Foreskin keratinocyte (primary cell): ENCODE measurements at places on chromosomes 4 and X.
A peak's percentile ranks its signal among the peaks of the same experiment; 100 is the strongest.

DNA sequence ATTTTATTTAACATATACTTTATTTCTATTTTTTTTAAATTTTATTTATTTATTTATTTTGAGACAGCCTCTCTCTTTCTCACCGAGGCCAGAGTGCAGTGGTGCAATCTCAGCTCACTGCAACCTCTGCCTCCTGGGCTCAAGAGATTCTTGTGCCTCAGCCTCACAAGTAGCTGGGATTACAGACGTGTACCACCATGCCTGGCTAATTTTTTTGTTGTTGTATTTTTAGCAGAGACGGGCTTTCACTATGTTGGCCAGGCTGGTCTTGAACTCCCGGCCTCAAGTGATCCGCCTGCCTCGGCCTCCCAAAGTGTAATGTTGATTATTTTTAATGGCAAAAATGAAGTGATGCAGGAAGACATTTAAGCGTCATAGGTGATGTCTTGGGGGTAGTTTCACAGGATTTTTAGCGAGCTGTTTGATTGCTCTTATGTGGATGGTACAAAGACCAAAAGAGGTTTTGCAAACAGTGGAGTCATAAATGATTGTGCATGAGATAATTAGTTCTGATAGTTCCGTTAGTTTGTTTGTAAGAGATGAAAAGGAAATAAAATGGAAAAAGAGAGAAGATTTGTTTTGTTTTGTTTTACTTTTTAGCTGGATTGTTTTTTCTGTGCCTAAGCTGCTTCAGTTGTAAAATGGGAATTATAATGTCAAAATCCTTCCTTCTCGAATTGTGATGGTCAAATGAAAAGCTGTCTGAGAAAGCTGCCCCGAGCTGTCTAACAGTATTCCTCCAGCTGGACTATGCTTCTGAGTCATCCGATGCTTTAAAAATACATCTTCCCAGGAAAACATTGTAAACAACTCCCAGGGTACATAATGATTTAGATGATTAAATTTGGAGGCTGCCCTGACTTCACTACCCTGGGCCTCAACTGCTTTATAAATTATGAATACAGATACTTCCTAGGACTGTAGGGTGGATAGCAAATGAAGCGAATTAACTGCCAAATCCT is 14.7 kb downstream of the RHOH start:
- DNase-seq, result no peak

DNA sequence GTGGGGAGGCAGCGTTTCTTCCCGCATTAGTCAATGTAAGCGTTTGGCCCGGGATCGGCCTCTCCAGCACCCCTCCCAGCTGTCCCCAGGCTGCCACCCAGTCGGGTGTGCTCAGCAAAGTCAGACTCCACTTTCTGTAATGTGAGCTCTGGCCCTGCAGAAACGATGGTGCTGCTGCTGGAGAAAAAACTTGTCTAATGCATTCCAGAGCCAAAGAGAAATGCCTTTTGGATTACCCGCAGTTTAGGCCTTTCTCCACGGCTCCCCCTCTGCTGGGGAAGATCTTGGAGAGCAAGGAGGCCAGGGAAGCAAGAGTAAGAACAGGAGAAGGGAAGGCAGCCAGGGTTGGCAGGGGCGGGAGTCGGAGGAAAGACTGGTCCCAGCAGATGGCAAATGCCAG is 55.2 kb downstream of the ELF4 start:
- no peak for DNase-seq

- DNase-seq, result no peak
Observed at GRCh38 chrX:97326456-97326855, 442.7 kb downstream of the RPA4 start.

GRCh38 chr4:72858328-72858727 is 211.2 kb downstream of the COX18 start:
- DNase-seq, result peak; percentile 76

GRCh38 chrX:97841544-97842179 is 958.0 kb downstream of the RPA4 start:
- DNase-seq, result no peak

- peak; percentile 85 for DNase-seq
Observed at GRCh38 chr4:95066050-95066449, 308.3 kb downstream of the BMPR1B start.

DNA sequence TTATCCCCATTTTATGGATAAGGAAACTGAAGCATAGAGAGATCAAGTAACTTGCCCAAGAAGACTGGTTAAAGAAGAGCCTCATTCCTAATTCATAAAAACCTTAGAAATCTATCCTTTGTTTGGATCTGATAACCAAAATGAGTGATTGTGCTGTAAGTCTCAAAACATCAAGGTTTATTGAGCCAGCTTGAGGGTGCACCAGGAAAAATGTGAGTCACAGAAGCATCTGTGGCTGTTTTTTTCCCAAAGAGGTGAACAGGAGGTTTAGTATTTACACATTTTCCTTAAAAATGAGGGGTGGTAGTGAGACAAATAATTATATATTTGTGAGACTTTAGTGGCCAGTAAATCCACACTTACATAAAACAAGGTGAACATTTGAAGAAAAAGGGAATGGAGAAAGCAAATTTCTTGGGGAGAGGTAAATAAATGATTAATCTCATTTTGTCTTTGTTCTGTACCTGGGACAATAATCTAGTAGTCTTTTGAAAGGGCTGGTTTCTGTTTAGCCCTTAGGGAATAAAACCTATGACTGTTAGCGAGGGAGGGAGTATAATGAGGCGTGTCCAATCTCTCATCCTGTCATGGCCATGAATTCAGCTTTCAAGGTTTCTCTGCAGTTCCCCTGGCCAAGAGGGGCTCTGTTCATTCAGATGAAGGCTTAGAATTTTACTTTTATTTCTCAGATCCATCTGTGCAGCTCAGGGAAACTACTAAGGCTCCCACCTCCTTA is 12.2 kb upstream of the FMR1 start:
- DNase-seq, result peak; percentile 47

GRCh38 chrX:69165087-69165651 is at the start of gene PJA1:
TSS of gene PJA1 (minus strand) at chrX:69165453. CDS start at chrX:69163073, 2,380 bp downstream.
- DNase-seq, result no peak

DNA sequence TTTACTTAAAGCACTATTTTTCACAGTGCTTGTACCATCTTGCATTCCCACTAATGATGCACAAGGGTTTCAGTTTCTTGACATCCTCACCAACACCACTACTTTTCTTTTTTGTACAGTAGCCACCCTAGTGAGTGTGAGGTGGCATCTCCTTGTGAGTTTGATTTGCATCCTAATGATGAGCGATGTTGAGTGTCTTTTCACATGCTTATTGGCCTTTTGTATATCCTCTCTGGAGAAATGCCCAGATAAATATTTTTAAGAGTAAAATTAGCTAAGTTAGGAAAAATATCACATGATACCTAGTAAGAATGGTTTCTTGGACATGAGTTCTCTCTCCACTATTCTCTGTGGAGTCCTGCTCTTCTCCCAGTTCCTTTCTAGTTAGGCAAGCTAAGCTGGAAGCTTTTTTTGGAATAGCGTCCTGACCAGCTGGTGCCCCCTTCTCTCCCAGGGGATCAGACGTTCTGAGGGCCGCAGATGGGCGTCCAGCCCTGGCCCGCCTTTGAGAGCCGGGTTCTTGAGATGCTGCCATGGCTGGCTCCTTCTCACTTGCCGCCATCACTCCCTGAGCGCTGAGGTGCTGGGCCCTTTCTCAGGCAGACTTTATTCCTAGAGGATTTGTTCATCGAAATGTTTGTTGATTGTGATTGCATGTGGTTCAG is 132.1 kb downstream of the ARHGAP10 start:
- no peak for DNase-seq

DNA sequence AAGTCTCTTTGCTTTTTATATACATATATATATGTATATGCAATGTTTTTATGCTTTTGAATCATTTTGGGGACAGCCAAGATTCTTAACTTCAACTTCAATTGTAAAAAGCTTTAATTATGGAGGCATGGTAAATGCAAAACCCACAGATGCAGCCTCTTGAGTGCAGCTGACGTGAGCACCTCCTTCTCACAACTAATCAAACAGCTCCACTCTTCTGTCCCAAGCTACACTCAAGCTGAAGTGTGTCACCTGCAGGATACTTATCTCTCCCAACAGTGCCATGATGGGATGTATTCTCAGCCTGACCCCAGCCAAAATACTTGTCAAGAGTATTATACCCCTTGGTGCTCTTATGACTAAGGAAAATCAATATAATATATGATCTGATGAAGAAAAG is 60.7 kb upstream of the BLTP1 start:
- no peak for DNase-seq

DNA sequence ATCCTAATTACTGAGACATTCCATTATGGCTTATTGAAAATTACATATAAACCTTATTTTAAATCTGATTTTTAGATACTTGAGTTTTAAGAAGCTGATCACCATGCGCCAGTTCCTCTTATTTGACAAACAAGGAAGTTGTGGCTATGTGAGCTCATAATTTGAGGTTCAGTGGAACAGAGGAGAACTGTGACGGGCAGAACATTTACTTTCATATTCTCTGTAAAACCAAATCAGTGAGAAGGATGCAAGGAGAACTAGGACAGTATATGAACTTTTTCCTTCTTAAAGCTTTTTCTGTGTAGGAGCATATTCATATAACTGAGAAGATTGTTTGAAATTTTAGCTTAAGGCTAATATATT is 25.3 kb downstream of the STIM2 start:
- DNase-seq, result no peak

DNA sequence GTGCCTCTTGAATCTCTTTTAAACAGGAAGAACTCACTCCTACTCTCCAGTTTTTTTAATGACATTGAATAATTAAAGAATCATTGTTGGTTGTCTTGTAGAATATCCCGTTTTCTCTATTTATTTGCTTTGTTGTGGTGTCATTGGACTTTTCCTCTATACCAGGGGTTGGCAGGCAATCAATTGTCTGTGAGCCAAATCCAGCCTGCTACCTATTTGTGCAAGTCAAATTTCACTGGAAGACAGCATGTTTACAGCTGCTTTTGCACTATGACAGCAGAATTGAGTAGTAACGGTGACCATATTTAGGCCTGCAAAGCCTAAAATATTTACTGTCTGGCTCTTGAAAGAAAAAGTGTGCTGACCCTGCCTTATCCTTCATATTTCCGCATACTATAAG is 34.8 kb downstream of the POLA1 start:
- no peak for DNase-seq
